Hepatocyte (in vitro differentiated cells): ENCODE measurements at places on chromosomes 6 and 20. TPM values are rescaled to one million over a fixed set of nuclear protein-coding genes. Genes with fewer than 3 reads are reported as not detected.

- peaks cover 23% of the 10 kb centered on the region for H3K4me1 ChIP-seq
- no peak overlapping the region for H3K4me3 ChIP-seq
- H3K27me3 ChIP-seq, result no peaks in the 10 kb centered on the region
- H3K36me3 ChIP-seq, result no peaks in the 10 kb centered on the region
- no peak for DNase-seq
Observed at GRCh38 chr20:37305839-37306238, 16.4 kb downstream of the MANBAL start.

DNA sequence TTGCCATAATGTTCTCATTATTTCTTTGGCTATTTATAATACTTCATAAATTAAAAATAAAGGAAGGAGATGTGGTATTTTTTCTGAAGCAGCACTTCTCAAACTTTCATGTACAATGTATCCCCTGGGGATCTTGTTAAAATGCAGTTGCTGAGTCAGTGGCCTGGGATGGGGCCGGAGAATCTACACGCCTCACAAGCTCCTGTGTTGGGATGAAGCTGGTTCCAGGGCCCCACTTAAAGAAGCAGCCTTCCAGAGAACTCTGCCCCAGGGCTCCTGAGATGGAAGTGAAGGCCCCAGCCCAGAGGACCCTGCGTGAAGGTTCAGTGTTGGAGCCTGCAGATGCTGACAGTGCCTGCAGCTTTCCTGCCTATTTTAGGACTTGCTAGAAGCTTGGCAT is 40.1 kb upstream of the SLC23A2 start:
- no peaks in the 10 kb centered on the region for H3K4me1 ChIP-seq
- H3K27me3 ChIP-seq, result no peaks in the 10 kb centered on the region
- H3K4me3 ChIP-seq, result no peak overlapping the region
- H3K27ac ChIP-seq, result no peak overlapping the region
- H3K36me3 ChIP-seq, result no peaks in the 10 kb centered on the region
- peak; percentile 13 for DNase-seq

DNA sequence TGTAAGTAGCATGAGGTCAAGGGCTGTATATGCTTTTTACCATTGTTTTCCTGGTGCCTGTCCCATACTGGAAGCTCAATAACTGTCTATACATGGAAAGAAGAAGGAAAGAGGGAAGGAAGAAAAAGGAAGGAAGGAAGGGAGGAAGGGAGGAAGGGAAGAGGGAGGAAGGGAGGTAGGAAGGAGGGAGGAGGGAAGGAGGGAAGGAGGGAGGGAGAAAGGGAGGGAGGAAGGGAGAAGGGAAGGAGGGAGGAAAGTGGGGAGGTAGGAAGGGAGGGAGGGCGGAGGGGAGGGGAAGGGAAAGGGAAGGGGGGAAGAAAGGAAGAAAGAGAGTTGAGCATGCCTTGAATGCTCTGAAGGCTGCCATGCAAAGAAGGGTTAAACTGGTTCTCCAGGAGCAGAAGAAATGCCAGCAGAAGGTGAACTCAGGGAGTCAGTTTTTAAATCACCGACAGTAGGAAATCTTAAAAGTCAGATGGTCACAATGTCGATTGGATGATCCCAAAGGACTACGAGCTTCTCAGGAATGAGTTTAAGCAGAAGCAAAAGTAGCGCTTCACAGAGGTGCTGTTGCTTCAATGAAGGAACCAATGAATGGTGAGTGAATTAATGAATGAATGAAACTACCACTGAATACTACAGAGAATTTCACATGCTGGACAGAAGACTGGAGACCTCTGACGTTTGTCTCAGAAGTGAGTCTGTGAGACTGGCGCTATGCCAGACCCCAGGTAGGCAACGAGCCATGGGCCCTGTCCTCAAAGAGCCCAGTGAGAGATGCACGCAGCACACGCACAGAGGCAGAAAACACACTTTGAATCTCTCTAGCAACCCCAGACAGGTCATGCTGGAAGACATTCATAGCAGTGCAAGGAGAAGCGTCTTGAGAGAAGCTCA is 117.6 kb downstream of the MRPL14 start:
- H3K4me1 ChIP-seq, result no peaks in the 10 kb centered on the region
- DNase-seq, result no peak
- no peak overlapping the region for H3K4me3 ChIP-seq
- no peaks in the 10 kb centered on the region for H3K27me3 ChIP-seq
- H3K27ac ChIP-seq, result no peak overlapping the region

DNA sequence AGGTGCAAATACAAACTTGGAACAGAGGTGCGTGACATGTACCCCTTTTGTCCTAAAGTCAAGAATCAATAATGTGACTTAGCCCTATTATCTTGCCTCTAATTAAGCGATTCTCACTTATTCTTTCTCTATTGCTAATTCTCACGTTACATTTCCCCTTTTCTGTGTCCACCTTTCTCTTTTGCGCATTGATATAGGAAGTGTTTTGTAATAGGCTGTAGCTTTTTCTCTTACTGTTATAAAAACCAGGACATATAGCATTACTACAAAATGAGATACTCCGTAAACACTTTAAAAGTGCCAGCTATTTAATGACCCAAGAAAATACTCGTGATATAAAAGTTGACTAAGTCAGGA is 669 bp upstream of the TMEM30A start:
- no peaks in the 10 kb centered on the region for H3K27me3 ChIP-seq
- no peaks in the 10 kb centered on the region for H3K36me3 ChIP-seq
- H3K4me3 ChIP-seq, result peak overlapping the region; percentile 53
- peak overlapping the region; percentile 89 for H3K27ac ChIP-seq
- H3K4me1 ChIP-seq, result peaks cover 21% of the 10 kb centered on the region

DNA sequence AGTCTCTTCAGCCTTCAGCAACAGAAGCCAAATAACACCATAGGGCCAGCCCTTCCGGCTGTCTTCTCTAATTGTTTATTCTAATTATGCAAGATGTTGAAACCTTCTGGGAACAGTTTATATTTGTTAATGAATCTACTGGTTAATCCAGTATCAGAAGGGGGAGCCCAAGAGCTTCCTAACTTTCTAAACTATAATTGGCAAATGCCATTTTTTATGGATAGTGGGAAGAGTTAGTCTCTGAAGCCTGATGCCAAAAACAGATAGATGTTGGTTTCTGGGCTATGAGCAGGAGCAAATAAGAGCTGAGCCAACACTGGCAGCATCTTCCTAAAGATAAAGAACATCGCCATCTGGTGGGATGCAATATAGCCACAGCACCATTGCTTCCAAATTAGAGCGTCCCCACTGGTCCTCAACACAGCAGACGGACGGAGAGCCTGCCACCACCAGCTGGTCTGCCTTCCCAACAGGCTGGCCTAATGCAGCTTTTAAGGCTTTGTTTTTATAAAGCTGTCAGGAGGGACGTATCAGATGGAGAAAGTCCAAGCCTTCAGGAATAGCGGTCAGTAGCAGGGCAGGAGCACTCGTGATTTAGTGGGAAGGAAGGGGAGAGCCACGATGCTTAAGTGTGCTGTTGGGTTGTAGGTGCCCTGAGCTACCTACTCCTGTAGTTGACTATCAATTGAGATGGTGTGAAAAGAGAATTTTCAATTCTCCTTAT is 118.8 kb downstream of the RALGAPA2 start:
- no peaks in the 10 kb centered on the region for H3K36me3 ChIP-seq
- no peaks in the 10 kb centered on the region for H3K27me3 ChIP-seq
- no peaks in the 10 kb centered on the region for H3K4me1 ChIP-seq

Gene VGLL2
- not detected in 2 replicates for total RNA-seq

Gene PTCHD4
- total RNA-seq, result 2.3 and 2.9 TPM in 2 replicates

Gene MUC21
- not detected in 2 replicates for total RNA-seq

Gene COX4I2
- total RNA-seq, result 0.68 and 3.6 TPM in 2 replicates

Gene EPPIN
- not detected in 2 replicates for total RNA-seq
